ENCODE measurements at places on chromosomes 7 and 10.

DNA sequence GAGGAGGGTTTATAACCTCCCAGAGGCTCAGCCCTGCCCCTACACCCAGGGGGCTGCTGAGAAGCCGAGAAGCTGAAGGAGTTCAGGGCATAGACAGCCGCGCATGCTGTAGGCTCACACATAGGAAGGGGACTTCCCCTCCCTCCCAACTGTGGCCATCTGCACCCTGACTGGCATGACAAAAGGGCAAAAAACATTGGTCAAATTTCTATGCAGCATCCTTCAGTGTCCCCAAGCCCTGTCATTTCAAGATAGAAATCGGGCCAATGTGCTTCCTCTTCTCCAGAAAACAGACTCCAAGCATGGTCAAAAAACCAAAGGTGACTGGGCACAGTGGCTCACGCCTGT lies 55.9 kb upstream of the MYL10 start:
- DNase-seq: no peak

- no peak for DNase-seq
Observed at GRCh38 chr10:10794791-10795191, 222.9 kb upstream of the CELF2 start.

DNA sequence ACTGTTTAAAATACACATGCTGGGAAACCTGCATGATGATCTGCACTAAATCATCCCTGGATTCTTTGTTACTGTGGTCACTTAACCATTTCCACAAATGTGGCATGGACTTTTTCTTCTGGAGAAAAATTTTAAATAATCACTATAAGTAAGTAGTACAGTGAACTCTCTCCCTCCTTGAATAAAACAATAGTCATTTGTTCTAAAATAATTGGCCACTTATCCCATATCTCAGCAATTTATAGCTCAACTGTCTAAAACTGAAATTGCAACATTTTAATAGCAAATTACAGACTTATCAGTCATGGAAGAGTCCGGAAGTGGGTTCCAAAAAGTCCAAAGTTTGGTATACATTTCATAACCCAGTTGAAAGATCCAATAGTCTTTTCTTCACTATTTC lies 90.9 kb downstream of the MTERF1 start:
- no peak for DNase-seq

- no peak for DNase-seq
Observed at GRCh38 chr7:130995252-130996081, 261.5 kb upstream of the KLF14 start.

DNA sequence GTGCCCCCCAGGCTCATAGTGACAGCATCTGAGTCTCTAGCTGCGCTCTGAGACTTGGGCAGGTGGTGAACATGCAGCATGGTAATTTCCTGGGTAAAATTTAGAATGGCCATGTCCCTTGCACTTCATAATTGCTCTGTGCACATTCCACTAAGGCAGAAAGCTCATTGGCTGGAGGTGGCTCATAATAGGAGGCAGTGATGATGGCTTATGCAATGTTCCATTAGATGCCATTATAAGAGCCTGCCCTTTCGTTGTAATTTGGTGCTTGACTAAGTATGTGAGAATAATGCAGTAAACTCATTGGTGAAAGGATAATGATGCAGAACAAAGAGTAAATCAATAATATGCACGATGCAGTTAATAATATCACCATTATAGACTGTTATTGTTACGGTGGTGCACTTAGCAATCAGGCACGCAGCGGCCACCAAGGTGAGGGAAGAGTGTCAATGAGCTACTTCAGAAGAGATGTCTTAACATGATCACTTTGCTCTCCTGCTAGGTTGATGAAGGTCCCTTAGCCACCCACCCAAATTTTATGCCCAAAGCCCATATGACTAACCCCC lies 545.9 kb downstream of the KCNMA1 start:
- DNase-seq: no peak

- no peak for DNase-seq
Observed at GRCh38 chr10:103636492-103636891, 143.0 kb downstream of the NEURL1 start.

GRCh38 chr7:110718503-110719205 lies 372.3 kb upstream of the LRRN3 start:
- no peak for DNase-seq

- DNase-seq: no peak
Observed at GRCh38 chr7:118076564-118076963, 107.4 kb upstream of the LSM8 start.

DNA sequence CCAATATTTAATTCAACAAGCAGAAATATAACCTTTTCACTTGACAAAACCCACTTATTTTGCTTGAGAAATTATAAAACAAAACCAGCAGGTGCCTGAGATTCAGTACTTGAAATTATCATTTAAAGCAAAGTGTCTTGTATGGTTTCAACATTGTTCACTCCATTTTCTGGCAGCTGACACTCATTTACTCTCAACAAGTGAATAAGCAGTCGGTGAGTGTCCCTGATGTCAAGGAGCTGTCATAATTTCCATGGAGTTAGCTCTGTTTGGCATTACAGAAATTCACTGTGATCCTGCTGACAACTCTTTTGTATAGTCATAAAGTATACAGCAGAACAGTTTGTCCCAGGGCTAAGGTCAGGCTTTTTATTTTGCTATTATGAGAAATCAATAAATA lies 490.0 kb downstream of the CNTNAP2 start:
- no peak for DNase-seq

GRCh38 chr7:143381427-143382125 lies 431 bp downstream of the ZYX start:
- DNase-seq: no peak

- no peak for DNase-seq
Observed at GRCh38 chr10:14084875-14085274, 245.8 kb downstream of the FRMD4A start.

DNA sequence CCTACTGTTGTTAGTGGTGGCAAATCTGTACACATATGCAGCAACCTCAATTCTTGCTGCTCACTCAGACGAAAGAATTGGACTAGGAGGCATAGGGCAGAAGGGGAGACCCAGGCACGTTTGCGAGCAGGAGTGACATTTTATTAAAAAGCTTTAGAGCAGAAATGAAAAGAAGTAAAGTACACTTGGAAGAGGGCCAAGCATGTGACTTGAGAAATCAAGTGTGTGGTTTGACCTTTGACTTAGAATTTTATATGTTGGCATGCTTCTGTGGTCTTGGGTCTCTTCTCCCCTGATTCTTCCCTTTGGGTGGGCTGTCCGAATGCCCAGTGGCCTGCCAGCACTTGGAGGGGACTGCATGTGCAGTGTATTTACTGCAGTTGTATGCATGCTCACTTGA lies 205.5 kb upstream of the SEMA3D start:
- no peak for DNase-seq

DNA sequence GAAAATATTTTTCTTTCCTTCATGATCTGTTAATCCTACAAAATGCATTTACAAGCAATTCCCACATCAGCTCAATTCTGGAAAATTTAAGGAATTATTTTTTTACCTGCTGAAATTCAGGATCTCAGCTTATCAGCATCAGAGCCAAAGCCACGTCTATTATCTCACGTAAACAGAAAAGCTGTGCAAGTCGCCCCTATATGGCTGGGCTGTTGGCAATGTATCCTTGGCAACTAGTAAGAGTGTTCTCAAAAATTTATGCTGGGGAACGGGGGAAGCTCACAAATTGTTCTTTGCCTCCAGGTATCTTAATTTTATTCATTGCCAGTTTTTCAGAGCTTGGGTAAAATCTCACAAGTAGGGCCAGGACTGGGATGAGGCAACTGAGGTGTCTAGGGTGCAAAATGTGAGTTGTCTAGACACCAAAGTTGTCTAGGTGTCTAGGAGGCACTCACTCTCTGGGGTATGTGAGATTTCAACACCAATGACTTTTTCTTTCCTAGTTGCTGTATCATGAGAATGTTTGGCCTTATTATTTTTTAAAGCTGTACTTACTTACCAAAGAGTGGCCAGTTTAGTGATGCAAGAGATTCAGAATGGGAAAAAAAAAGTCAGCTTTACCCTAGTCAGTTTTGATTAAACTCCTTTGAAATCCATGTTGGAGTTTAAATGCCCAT lies 5.1 kb downstream of the GSTO2 start:
- DNase-seq: no peak

DNA sequence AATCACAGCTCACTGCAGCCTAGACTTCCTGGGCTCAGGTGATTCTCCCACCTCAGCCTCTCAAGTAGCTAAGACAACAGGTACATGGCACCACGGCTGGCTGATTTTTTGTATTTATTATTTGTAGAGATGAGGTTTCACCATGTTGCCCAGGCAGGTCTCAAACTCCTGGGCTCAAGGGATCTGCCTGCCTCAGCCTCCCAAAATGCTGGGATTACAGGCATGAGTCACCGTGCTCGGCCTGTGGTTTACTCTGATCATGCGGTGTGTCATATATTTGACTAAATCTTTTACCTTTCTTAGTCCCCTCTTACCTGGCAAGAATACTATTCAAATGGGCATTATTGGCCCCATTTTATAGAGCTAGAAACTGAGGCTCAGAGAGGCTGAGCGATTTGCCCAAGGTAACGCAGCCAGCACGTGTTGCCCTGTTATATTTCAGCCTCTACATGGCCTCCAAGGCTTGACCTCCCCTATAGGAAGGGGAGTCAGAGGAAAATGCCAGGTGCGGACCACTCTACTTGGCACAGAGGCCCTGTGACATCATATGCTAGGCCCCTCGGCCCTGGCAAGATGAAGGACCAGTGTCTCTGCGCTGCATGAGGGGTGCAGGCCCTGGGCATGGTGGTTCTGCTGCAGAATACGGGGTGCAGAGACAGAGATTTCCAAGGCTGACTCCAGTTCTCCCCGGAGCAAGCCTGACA lies 8.2 kb downstream of the ZCCHC24 start:
- no peak for DNase-seq

- no peak for DNase-seq
Observed at GRCh38 chr10:57692255-57692980, 575.3 kb downstream of the IPMK start.

DNA sequence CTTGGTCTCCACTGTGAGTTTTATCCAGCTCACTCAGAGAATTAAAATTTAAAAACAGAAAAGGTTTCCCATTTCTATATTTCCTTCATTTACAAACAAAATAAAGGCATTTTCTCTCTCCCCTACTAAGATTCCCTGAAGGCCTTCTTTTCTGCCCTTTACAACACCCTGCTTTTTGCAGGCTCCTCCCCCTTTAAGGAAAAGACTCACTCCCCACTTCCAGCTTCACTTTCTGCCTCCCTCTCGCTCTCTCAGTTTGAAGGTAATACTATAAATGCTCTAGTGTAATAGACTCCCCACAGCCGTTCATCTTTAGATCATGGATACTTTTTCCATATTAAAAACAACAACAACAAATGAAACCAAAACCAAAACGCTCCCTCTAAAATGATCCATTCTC lies 53.3 kb downstream of the CDHR3 start:
- DNase-seq: no peak

GRCh38 chr7:149785402-149785801 lies 12.0 kb upstream of the ZNF467 start:
- DNase-seq: no peak

DNA sequence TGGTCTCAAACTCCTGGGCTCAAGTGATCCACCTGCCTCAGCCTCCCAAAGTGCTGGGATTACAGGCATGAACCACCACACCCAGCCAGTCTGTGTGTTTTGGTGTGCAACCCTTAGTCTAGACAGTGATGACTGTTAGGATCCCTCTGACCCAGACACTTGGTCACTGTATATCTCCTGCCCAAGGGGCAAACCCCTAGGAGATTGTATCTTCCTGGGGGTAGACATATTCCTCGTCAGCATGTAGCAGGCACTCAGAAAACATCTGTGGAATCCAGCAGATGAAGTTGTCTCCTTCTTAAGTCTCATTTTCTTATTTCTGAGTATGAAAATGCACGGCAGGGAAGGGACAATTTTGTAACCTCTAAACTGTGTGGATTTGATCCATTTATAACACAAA lies 292.5 kb downstream of the GFRA1 start:
- DNase-seq: no peak

DNA sequence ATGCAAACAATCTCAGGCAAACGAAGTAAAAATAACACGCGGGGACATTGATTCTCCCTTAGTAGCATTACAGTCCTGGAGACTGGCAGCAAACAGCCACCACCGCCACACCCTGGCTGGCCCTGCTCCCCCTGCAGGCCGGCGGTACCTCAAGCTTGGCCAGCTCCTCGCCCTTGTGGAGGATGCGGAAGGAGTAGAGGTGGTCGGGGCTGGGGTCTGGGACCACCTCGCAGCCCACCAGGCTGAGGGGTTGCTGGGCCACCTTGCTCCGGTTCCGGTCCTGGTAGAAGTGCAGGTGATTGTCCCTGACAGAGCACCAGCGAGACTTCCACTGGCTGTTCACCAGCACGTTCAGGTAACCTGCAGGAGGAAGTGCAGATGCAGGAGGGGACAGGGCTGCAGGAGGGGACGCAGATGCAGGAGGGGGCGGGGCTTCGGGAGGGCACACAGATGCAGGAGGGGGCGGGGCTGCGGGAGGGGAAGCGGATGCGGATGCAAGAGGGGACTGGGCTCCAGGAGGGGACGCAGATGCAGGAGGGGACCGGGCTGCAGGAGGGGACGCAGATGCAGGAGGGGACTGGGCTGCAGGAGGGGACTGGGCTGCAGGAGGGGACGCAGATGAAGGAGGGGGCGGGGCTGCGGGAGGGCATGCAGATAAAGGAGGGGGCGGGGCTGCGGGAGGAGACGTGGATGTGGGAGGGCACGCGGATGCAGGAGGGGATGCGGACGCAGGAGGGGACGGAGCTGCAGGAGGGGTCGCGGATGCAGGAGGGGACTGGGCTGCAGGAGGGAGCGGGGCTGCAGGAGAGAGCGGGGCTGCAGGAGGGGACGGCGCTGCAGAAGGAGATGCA lies 65.7 kb downstream of the VWA2 start:
- peak; percentile 21 for DNase-seq

Measured in stimulated activated CD4-positive, alpha-beta T cell treated with anti-CD3 and anti-CD28 coated beads, TNF-alpha, amount 100 ng/mL, for 24 hours (primary cell).